Head of caudate nucleus (tissue), 42 donors: ENCODE measurements at places on chromosomes 2 and 18.

DNA sequence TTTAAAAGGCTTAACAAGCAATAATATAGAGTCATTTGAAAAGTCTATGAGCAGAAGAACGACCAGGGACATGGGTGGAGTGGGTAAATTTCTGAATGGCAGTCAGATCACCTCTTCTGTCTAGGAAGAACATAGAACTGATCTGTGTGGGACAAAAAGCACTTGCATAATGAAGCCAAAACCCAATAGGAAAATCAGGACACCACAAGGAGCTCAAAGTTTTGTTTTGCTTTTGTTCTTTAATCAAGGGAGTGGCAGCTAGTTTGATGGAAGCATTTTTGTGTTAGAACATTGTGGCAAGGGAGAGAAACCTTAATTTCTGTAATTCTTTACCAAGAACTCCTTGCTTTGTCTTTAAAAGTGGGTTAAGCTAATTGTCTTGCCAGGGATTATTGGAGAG is 240.2 kb upstream of the TANK start:
- no peak for DNase-seq

DNA sequence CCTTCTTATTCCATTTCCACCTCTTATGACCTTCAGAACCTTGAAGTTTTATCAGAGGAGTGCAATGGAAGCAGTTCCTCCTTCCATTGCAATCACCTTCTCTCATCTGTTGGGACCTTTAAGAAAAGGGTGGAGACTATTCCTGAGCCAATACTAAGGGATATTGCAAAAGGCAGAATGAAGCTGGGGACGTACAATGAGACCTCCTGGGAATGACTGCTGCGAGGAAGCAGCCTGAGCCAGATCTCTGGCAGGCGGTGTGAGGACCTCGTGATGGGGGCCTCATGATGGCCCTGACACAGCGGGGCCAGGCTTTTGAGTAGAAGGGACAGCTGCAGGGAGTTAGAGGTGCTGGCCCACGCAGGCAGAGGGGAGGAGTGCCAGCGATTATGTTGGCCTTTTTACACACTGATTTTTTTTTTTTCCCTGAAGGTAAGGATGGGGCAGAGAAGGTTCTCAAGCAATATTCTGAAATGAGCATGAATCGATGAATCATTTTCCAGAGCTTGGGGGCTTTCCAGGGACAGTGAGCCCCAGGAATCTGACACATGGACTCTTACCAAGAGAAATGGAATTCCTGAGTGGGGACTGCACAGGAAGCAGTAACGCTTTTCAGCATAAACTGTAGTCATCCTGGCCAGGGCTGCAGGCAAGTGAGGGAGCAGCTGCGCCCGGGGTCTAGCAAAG is 40.0 kb upstream of the LAPTM4A start:
- no peak for DNase-seq

DNA sequence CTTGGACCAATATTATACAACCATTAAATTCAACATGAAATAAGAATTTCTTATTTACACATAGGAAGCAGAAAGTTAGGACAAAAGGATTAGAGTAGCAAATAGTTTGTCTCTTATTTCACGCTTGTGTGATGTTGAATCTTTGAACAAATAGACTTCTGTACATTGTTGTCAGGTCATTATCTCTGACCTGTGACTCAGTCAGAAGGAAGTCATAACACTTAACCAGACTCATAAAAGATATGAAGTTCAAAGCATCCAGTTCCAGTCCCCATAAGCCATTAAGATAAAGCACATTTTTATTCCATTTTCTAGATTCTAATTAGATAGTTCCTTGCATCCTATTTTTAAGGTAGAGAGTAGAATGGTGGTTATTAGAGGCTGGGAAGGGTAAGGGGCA is 130.8 kb downstream of the UPP2 start:
- DNase-seq = no peak

GRCh38 chr2:76713312-76713711 is 808.9 kb downstream of the LRRTM4 start:
- DNase-seq = no peak

DNA sequence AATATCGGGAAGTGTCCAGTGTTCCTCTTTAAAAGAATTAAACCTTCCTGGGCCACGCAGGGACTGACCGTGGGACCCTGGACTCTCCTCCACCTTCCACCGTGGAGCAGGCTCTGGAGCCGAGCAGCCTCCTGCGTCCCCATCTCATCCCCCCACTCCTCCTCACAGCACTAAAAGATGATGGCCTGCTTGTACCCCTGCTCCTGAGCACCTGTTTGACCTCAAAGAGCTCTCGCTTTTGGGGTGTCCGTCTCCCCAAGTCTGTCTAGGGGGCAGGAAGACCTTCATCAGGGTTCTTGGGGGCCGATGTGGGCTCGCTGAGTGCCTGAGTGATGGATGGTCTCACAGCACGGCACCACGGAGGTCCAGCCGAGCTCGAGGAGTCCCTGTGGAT is 1.2 kb upstream of the SDC1 start:
- DNase-seq = no peak

DNA sequence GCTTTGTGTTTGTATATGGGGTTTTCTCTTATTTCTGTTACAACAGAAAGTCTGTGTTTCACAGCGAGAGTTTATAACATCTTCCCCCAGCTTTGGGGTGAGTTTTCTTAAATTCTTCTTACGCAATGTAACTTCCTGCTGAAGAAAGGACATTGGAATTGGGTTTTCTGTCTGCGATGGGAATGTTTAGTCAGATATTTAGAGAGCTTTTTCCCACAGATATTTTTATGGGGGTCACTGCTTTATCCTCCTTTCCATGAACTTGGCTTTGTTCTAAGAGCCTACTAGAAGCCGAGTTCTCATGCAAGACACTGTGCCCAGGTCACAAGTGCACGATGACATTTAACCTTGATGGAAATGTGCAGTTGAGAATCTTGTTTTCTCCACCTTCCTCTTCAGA is 22.1 kb downstream of the B3GNT2 start:
- no peak for DNase-seq

- DNase-seq = no peak
Measured at GRCh38 chr18:3037423-3037915, 24.5 kb upstream of the LPIN2 start.

DNA sequence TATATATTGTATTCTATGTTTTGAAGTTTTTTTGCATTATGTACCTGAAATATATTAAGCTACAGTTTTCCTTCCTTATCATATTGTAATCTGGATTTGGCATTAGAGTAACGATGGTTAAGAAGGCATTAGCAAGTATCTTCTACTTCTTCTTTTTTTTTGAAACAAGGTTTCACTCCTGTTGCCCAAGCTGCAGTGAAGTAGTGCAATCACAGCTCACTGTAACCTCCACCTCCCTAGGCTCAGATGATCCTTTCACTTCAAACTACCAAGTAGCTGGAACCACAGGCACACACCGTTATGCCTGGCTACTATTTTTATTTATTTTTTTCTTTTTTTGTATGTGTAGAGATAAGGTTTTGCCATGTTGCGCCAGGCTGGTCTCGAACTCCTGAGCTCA is 201.1 kb downstream of the ZNF804A start:
- no peak for DNase-seq

- no peak for DNase-seq
Measured at GRCh38 chr2:46420945-46421344, 58.4 kb upstream of the TMEM247 start.

GRCh38 chr2:43086451-43087221 is 139.8 kb downstream of the ZFP36L2 start:
- DNase-seq = no peak

DNA sequence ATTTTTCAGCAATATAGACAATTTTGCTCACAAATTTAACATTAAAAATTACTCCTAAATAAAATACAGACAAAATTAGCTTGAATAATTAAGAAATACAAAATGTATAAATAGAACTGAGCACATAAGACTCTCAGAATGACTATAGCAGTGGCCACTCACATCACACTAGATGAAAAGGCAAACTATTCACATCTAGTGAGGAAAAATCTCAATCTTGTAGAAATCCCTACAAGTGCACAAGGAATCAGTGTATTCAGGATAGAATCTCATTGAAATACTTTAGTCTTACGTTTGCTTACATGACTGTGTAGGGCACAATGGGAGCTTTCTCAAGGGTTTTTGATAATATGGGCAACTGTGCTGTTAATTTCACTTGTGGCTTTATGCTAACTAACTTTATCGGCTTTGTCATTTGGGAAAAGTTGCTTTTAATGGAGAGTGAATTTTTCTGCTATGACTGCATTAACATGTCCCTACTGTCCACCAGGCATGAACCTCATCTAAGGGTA is 678.9 kb upstream of the LRRTM4 start:
- DNase-seq = no peak

- no peak for DNase-seq
Measured at GRCh38 chr2:46383113-46383395, 85.8 kb downstream of the EPAS1 start.

DNA sequence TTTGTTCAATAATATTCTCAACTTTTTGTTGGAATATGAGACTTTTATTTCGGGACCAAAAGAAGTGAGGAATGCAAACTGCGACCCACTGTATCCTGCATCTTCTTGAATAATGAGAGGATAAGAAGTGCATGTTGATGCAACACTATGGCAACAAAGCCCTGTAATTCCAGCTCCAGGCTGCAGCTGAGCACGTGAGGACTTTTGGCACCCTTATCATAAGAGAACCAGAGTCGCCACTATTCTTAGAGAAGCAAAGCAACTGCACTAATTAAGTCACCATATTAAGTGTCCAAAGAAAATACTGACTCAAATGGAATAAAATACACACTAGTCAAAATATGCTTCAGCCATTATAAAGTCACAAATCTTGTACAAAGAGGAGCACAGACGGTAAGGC is 65.8 kb downstream of the FAM210A start:
- DNase-seq = no peak

DNA sequence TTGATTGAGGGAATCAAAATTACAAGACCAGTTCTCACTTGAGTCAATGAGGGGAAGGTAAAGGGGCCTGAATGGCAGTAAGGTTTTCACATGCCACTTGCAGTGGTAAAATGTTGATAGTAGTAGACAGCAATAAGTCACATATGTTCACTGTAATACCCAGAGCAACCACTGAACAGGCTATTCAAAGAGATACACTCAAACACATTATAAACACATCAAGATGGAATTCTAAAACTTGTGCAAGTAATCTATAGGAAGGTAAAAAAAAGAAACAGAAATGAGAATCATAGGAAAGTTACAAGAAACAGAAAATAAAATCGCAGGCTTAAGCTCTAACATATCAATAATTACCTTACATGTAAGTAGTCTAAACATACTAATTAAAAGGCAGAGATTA is 86.6 kb upstream of the AFF3 start:
- no peak for DNase-seq

- DNase-seq = no peak
Measured at GRCh38 chr18:55250768-55251173, 291.5 kb upstream of the CCDC68 start.

DNA sequence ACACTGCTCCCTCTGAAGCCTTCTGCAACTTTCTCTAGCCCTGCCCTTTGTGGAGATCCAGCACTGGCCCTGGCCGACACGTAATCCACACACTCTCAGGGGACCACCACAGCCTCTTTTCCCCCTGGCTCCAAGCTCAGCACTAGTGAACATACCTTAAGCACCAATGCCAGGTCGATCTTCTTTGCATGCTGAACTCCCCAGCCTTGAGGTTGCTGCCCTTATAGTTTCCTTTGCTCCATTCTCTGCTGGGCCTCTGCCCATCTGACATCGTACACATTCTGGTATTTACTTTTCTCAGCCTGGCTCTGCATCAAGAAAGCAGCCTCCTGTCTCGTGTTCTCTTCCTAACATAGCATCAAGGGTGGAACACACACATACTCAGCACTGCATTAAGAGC is 361.5 kb downstream of the LPIN1 start:
- no peak for DNase-seq

DNA sequence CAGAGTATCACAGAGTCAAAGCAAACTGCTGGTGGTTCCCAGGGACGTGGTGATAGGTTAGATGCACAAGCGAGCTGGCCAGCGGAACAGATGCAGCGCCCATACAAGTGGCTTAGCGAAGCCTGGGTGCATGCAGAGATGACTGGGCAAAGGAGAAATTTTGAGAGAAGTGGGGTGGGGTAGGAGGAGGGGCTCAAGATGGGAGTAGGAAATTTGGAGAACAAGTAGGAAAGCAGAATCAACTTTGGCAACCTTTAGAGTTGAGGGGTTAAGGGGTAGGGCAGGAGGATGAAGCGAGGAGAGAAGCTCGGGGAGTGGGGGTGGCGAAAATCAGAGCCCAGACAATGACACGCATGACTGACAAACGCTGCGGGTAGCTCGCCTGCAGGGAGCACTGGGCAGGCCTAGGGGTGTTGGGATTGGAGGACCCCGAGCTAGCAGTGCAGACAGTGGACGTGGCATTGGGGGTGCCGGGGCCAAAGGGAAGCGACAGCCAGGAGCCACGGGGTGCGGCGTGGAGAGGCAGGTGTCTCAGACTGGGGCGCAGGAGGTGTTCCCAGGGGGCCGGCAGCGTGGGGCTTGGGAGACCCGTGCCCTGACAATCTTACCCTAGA is 431 bp downstream of the FAM98A start:
- peak; percentile 40 for DNase-seq

DNA sequence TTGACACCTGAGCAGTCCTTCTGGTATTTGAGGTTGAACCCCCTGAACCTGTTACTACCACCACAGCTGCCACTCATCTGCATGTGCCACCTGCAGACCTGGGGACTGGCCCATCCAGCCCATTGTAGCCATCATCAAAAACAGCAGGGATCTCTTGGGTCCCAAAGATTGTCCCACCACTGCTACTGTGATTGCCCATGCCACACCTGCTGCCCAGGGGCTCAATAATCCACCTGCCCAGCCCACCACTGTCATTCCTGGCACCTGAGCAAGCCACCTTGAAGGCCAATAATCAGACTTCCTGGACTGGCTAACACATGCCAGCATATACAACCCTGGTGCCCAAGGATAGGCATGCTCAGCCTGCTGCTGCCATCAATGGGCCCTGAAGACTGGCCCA is 327.6 kb downstream of the CYRIA start:
- no peak for DNase-seq

DNA sequence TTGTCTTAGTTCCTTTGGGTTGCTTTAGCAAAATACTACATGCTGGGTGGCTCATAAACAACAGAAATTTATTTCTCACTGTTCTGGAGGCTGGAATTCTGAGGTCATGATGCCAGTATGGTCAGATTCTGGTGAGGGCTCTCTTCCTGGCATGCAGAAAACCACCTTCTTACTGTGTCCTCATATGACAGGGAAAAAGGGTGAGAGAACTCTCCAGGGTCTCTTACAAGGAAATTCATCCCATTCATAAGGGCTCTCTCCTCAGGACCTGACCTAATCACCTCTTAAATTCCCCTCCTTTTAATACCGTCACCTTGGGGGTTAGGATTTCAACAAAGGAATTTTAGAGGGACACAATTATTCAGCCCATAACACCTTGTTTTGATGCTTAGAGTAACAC is 243.1 kb upstream of the TNP1 start:
- DNase-seq = no peak

GRCh38 chr2:129203331-129203730 is 776.1 kb upstream of the RAB6C start:
- no peak for DNase-seq

- no peak for DNase-seq
Measured at GRCh38 chr2:193818801-193819499, 1624.2 kb upstream of the TMEFF2 start.

GRCh38 chr2:150605664-150606063 is 118.2 kb upstream of the RND3 start:
- DNase-seq = no peak

- no peak for DNase-seq
Measured at GRCh38 chr18:68713796-68714195, 1.1 kb downstream of the TMX3 start.

GRCh38 chr2:58757971-58758370 is 516.8 kb upstream of the FANCL start:
- no peak for DNase-seq

- no peak for DNase-seq
Measured at GRCh38 chr18:58716060-58716756, 44.9 kb downstream of the MALT1 start.

- DNase-seq = no peak
Measured at GRCh38 chr2:215354771-215355695, 43.2 kb downstream of the ATIC start.
